Endodermal cell (in vitro differentiated cells): ENCODE measurements at places on chromosomes 16 and 17. TPM values are rescaled to one million over a fixed set of nuclear protein-coding genes. Genes with fewer than 3 reads are reported as not detected.

Gene MGAT5B
- total RNA-seq: 2.0 to 2.9 TPM (median 2.3 TPM) in 3 replicates

Gene STH
- not detected in 3 replicates for total RNA-seq

Gene EIF3C
- total RNA-seq: 669 to 744 TPM (median 697 TPM) in 3 replicates

Gene PLXDC1
- 9.0 to 15.5 TPM (median 11.5 TPM) in 3 replicates for total RNA-seq

Gene TTYH2
- 1.2 and 1.5 TPM in 2 replicates for total RNA-seq

Gene VAT1L
- total RNA-seq: 4.1 and 6.4 TPM in 2 replicates
